ENCODE measurements at places on chromosomes 7 and 10.
A peak's percentile ranks its signal among the peaks of the same experiment; 100 is the strongest.

DNA sequence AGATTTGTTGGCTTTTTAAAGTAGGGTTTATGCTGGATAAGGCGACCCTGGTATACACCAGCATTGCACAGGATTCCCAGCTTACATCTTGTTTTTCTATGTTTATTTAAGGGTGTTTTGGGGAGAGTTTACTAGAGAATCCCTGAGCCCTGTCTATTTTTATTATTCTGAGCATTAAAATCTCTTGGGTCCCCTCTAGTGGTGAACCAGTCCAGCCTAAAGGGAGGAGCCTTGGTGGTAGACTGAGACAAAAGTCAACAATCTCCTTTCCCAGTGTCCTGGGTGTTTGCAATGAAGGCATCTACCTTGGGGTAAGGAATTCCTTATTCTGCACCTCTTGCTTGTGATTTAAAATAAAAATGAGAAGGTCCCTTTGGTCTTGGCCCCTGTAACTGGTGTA lies 38.2 kb downstream of the ANTXRL start:
- no peak for DNase-seq

DNA sequence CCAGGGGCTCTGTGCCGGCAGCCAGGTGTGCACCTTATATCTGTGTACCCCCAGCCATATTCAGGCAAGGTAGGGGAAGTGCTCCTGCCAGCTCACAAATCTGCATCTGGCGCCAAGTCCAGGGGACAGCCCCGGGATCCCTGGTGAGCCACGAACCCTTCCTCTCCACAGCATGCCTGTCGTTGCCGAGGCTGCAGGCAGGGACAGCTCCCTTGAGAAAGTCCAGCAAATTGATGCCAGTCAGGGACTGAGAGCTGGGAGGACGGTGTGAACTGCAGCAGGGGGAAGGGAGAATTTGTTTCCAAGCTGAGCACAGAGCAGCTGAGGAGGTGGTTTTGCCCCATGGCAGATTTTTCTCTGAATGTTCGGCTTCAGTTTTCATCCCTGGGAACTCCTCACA lies 919 bp downstream of the PLA2G12B start:
- no peak for DNase-seq

DNA sequence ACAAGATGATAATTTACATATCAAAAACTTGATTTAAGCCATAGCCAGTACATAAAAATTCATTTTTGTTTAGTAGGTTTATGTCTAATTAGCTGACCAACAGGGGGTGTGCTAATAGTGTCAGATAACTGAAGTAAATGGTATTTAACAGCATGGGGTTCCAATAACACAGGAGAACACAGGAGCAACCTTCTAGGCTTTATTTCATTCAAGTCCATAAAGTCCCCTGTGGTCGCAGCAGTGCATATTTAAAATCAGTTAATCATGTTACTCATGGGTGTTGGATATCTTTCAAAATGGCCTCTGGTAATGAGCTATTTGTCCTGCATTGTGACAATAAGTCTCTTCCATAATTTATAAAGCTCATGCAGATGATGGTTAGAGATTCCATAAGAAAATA lies 238.6 kb downstream of the CNTNAP2 start:
- DNase-seq: no peak

DNA sequence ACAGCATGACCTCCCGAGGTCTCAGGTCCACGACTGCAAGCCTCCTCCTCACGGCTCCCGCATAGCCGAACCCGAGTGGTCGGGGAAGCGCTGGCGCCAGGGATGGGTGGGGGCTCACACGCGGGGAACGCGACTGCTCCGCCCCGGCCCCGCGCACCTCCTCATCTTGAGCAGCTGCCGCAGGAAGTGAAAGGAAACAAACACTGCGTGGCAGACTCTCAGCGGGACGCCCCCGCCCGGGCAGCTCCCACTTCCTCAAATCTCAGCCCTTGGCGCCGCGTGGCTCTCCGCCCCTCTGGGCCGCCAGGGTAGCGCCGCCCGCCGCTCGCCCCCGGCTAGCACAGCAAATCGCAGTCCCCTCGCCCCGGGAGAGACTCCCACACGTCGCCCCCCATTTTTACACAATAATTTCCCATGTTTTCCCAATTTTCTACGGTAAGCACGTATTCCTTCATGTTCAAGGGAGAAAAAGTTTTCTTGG lies at the start of gene TMEM243:
TSS of gene TMEM243 (minus strand) at position 188 of the 481 bp plus-strand sequence. CDS start 229 bp downstream, outside the sequence.
- peak; percentile 77 for DNase-seq

DNA sequence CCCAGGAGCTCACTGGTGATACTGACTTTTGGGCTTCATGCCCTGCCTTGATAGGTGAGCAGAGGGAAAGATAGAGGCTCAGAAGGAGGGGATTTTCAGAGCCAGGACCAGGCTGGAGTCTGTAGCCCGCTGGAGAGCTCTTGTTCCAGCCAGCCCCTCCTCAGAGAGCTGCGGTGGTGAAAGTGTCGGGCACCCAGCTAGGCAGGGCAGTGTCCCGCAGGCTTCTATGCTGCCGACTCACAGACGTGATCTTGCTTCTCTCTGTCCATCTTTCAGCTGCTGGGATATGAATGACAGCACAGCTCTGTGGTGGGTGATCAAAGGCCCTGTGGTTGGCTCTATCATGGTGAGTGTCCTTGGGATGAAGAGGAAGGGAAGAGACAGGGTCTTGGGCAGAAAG lies 35.2 kb downstream of the ADCYAP1R1 start:
- DNase-seq: no peak

DNA sequence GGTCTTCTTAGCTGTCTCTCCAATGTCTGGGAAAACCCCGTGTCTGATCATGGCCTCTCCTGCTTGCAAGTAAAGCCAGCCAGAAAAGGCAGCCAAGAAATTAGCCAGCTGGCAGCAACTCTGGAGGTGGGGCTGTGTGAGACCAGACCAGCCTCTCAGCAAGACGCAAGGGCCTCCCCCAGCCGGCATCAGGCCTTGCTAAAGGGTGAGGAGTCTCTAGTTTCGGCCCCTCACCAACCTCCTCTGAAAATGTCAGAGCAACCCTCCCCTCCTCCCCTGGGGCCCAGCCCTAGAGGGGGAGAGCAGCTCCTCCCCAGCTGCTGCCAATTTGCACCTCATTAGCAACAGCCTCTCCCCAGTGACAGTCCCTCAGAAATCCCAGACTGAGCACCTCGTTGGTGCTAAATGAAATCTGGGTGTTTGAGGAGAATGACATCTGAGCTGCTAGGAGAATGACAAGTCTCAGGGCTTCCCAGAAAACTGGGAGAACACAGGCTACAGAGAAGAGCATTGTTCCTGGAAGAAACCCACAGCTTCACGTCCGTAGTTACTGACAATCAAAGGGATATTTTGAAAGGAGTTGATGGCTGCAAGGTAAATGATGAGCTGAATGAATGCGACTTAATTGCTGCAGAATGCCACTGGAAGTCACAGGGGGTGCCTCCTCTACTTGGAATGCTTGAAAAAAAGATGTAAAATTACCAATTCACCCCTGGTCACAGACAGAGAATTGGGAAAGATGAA lies 25.9 kb downstream of the DGKI start:
- peak; percentile 37 for DNase-seq

- peak; percentile 9 for DNase-seq
Measured at GRCh38 chr10:488081-488932, 201.2 kb downstream of the DIP2C start.

- peak; percentile 62 for DNase-seq
Measured at GRCh38 chr10:133379152-133379800, at the start of gene PAOX. TSS of gene PAOX (plus strand) at chr10:133379262. CDS start at chr10:133379317, 55 bp downstream.

DNA sequence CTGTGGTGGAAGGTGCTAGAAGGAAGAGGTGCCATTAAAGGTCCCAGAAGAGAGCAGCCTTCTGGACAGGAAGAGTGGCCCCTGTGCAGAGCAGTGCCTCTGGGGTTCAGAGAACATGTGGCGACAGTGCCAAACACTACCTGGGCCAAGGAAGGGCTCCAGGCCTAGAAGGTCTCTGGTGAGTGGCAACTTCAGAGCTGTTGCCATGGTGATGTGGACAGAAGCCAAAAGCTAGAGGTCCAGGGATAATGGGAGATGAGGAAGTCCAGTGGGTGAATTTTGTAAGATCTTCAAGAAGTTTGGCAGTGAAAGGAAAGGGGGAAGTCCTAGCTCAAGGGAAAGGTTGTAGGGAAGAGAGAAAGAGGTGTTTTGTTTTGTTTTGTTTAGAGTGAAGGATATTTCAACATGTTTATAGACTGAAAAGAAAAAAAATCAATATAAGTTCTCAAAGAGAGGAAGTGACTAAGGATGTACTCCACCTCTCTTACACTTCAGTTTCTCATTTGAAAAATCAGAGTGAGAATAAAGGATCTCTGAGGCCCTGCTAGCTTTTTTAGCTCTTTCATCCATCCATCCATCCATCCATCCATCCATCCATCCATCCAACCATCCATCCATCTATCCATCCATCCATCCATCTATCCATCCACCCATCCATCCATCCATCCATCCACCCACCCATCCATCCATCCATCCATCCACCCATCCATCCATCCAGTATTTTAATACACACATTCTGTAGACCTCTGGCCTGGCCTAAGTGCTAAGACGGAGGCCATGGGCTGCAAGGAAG lies 77.1 kb upstream of the DUSP5 start:
- no peak for DNase-seq

DNA sequence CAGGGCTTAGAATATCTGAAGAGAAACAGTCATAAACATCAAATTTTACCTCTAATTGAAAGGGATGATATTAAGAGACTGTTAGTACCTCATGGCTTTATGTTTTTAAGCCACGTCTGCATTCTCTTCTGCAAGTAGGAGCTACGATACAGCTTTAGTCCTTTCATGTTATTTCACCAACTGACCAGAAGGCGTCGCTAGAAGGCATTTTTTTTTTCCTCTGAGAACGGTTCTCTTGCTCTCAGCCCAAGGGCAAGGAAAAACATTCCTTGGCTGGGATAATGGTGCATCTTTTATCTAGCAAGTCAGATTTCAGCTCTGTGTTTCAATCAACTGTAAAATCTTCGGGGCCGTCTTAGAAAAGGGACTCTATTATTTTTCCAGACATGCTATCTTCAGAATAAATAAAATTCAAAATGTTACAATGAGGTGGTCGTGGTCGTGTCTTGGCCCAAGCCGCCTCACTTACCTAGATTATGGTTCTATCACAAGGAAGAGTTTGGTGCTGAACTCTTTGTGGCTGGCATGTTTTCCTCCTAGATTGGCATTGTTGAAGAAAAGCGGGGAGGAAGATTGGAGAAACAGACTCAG lies 41.6 kb upstream of the LYZL2 start:
- peak; percentile 33 for DNase-seq

GRCh38 chr10:125291836-125292235 lies 131.5 kb upstream of the CTBP2 start:
- DNase-seq: no peak

- DNase-seq: no peak
Measured at GRCh38 chr10:50396491-50397311, 145.4 kb upstream of the ASAH2 start.

- DNase-seq: no peak
Measured at GRCh38 chr7:17041324-17041723, 159.5 kb upstream of the AGR3 start.

DNA sequence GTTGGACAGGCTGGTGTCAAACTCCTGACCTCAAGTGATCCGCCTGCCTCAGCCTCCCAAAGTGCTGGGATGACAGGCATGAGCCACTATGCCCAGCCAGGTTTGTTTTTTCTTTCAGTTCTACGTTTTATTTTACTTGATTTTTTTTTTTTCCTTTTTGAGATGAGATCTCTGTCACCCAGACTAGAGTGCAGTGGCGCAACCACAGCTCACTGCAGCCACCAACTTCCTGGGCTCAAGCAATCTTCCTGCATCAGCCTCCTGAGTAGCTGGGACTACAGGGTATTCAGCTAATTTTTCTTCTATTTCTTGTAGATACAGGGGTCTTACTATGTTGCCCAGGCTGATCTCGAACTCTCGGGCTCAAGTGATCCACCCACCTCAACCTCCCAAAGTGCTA lies 24.3 kb downstream of the GDI2 start:
- no peak for DNase-seq

DNA sequence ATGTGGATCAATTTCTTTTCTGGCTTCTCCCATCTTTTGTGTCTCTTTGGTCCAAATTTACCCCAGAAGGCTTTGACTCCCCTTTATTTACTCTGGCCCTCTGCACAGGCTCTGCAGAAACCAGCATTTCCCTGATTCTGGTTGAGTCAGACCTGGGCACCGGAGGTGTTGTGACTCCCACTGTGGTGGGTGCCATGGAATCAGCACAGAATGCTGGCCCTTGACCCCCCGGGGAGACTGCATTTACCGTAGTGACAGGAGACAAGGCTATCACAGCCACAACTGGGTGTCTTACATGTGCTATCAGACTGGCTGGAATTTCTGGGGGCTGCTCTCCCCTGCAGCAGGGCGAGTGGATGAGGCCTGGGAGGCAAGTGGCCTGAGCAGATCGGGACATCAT lies 37.6 kb downstream of the PLXDC2 start:
- no peak for DNase-seq

- no peak for DNase-seq
Measured at GRCh38 chr10:27799046-27799445, 53.4 kb upstream of the MKX start.

DNA sequence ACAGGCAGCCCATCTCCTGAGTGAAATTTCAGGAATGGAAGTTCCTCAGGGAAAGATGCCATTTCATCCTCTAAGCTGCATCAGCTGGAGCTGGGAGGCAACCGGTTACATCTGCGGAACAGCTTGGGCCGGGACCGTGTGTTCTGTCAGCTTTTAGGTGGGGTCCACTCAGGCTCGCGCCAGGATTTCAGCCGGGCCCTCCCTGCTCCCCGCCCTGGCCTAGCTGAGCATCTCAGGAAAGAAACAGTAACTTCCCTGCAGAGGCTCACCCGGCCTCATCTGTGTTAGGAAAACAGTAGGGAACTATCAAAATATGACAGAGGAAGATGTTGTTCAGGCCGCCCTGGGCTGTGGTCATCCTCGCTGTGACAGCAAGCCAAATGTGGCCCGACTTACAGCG lies 110.4 kb downstream of the TRIL start:
- DNase-seq: no peak

DNA sequence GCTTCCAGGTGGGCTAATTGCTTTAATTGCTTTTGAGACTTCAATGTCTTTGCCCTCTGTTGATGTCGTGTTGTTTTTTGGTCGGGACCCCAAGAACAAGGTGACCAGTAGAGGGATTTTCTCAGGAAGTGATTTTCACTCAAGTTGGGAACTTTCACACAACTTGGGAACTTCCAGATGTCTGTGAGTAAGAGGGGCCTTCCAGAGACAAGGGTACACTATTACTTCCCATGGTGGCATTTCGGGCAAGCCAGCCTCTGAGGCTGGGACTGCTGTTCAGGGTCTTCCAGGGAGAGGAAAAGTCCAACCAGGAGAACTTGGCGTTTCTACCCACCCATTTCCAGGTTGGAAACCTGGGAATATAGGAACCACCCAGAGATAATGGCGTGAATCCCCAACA lies 170.0 kb upstream of the CDCA7L start:
- DNase-seq: no peak

DNA sequence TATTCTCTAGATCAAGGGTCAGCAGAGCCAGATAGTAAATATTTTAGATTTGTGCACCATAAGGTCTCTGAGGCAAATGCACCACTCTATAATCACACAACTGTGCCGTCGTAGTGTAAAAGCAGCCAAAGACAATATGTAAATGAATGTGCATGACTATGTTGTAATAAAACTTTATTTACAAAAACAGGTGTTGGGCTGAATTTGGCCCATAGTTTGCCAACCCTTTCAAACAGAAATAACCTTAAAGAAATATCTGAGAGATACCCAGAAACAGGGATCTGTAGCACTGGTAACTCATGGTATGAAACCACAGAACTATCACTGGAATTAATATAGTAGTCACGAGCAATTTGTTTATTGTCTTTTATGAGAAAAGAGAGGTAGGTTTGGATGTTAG lies 86.0 kb downstream of the ARID5B start:
- no peak for DNase-seq

Measured in head of caudate nucleus (tissue), 42 donors.